ENCODE measurements at places on chromosomes 13 and 19. TPM values are rescaled to one million over a fixed set of nuclear protein-coding genes. Genes with fewer than 3 reads are reported as not detected.

Gene GDF15
- 0.36 TPM for total RNA-seq

Gene CKAP2
- 39.1 TPM for total RNA-seq

Gene LRRC63
- total RNA-seq: 1.7 TPM

Gene STARD13
- total RNA-seq: 28.0 TPM

Gene PINLYP
- 7.7 TPM for total RNA-seq

DNA sequence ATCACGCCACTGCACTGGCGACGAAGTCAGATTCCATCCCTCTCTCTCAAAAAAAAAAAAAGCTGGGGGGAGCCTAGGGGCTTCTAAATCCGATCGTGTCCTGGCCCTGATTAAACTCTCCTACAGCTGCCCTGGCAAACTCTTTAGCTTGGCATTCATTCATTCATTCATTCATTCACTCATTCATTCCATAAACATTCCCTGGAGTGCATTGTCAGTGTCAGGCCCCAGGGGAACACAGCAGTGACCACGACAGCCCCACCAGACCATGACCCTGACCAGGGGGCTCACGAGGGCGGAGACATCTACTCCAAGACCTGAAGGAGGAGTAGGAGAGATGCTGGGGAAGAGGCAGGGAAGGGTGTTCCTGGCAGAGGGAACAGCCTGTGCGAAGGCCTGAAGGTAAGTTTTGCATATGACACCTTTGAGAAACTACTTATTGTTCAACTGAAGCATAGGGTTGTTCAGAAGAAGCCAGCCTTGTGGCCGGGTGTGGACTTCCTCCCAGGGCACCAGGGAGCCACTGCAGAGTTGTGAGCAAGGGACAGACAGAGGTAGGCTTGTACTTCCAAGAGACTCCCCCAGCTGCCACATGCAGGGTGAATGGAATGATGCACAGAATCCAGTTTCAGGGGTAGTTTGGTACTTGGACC is 24.5 kb downstream of the CEACAM16 start:
- no peak for DNase-seq

- no peak for DNase-seq
Measured at GRCh38 chr19:46736531-46737297, 9.1 kb upstream of the FKRP start.

GRCh38 chr13:50030315-50030714 is 15.1 kb downstream of the KCNRG start:
- no peak for DNase-seq

DNA sequence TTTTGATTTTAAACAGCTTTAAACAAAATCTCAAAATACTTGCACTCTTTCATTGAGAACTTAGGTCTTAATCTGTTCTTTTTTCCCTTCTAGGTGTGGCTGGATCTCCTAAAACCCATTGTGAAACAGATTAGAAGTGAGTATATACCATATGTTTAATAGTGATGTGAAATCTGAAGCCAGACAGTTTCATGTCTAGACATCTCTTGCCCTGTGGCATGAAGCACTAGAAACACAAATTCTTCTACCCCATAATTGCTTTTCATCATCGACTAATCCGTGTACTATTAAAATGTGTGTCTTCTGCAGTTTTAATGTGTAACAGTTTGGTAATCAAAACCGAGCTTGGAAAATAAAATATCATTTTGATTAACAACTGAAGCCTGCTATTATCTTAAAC is 188.2 kb upstream of the RNF113B start:
- DNase-seq: no peak

- DNase-seq: no peak
Measured at GRCh38 chr13:36054041-36054440, 77.1 kb downstream of the DCLK1 start.

DNA sequence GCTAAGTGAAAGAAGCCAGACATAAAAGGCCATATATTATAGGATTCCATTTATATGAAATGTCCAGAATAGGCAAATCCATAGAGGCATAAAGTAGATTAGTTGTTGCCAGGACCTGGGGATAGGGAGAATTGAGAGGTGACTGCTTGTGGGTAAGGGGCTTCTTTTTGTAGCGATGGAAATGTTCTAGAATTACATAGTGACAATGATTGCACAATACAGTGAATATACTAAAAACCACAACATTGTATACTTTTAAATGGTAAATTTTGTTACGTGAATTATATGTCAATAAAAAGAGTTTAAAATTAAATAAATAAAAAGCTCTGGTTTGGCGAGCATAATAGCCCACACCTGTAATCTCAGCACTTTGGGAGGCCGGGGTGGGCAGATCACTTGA is 486.8 kb downstream of the KLF12 start:
- no peak for DNase-seq

DNA sequence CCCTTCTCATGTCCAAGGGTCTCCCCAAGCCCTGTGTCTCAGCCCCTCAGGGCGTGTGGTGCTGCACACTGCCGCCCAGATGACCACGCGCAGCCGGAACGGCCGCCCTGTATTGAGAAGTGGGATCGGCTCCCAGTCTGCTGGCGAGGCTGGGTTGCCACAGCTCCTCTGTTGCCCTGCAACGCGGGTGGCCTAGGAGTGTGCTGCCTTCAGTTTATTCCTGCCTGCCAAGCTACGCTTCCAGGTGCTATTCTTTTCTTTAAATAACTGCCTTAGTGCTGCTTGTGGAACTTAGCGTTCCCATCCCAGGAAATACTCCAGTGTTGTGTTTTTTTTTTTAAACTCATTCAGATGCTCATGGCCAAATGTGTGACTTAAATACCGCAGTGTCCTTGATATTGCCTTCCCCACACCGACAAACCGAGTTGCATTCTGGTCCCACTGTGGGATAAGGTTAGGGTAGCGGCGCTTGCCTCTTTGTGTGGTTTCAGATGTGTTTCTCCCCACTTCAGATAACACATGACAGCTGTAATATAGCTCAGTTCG is 16.6 kb downstream of the ACTN4 start:
- DNase-seq: peak; percentile 62

GRCh38 chr13:30255696-30256095 is 51.7 kb downstream of the KATNAL1 start:
- DNase-seq: no peak

GRCh38 chr19:45693106-45693788 is 781 bp downstream of the QPCTL start:
- peak; percentile 63 for DNase-seq

- no peak for DNase-seq
Measured at GRCh38 chr13:97654236-97654635, 220.3 kb downstream of the RAP2A start.

GRCh38 chr19:46818812-46819211 is 30.4 kb upstream of the SLC1A5 start:
- no peak for DNase-seq

Data from cerebellum (tissue), 4 donors.